H1 (cell line): ENCODE measurements at places on chromosomes 16 and 17. TPM values are rescaled to one million over a fixed set of nuclear protein-coding genes. Genes with fewer than 3 reads are reported as not detected.

DNA sequence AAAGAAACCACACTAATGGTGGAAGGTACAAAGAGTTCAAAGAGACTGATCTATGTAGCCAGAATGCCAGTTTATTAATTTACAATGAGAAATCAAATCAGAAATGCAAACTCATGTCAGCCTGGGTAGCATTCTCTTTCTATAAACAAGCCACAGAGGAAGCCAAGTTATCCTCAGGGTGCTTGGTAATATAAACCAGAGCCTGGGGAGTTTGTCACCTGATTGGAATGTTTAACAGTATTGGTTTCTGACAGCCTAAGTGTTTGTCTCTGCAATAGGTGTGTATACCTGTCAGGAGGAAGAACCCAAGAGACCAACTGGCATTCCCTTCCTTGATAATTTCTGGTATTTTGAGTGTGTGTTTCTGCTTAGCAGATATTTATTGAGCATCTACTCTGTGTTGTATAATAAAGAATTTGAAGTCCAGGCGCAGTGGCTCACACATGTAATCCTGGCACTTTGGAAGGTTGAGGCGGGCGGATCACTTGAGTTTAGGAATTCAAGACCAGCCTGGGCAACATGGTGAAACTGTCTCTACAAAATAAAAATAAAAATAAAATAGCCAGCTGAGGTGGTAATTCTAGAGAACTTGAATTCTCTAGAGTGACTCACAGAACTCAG lies 3.1 kb upstream of the C17orf58 start:
- peaks cover 9% of the 10 kb centered on the region; the same call in 1 of the 2 replicates for H3K4me1 ChIP-seq
- no peaks in the 10 kb centered on the region for H3K36me3 ChIP-seq

- peaks cover 3% of the 10 kb centered on the region; the same call in 1 of the 2 replicates for H3K36me3 ChIP-seq
- H3K27me3 ChIP-seq: no peaks in the 10 kb centered on the region
- H3K27ac ChIP-seq: no peak overlapping the region
- H3K4me3 ChIP-seq: peak overlapping the region; percentile 88; the same call in 1 of the 2 replicates
- no peak for DNase-seq
These were observed 1.5 kb downstream of the VPS35 start for GRCh38 chr16:46687486-46687885.

GRCh38 chr16:61002479-61003204 lies 1033.6 kb downstream of the CDH8 start:
- no peak for DNase-seq
- H3K36me3 ChIP-seq: no peaks in the 10 kb centered on the region
- no peak overlapping the region for H3K27ac ChIP-seq
- no peaks in the 10 kb centered on the region for H3K4me1 ChIP-seq
- H3K27me3 ChIP-seq: no peaks in the 10 kb centered on the region

GRCh38 chr17:76124582-76125390 lies 16.3 kb downstream of the FOXJ1 start:
- H3K36me3 ChIP-seq: no peaks in the 10 kb centered on the region
- DNase-seq: peak; percentile 75
- no peaks in the 10 kb centered on the region for H3K27me3 ChIP-seq
- H3K4me3 ChIP-seq: no peak overlapping the region
- H3K4me1 ChIP-seq: peaks cover 7% of the 10 kb centered on the region

Gene SEZ6L2
- 43.5 and 46.6 TPM in 2 replicates for total RNA-seq
